Stimulated activated CD8-positive, alpha-beta memory T cell treated with anti-CD3 and anti-CD28 coated beads, Interleukin-7, amount 100 ng/mL, for 48 hours (primary cell): ENCODE measurements at places on chromosomes 2 and 18.

DNA sequence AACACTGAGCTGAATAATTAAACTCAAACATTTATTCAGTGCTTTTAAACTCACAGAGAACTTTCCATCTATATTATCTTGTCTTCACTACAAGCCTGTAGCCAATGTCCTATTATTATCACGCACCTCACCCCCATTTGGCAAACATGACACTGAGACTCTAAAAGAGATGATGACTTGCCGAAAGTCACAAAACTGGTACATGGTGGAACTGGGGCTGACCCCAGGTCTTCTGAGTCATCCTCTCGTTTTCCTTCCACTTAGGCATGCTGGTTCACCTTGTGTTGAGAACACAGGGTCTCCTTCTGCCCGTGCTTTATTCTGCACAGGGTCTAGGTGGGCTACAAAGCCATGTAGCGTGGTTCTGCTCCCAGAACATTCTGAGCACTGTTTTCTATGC is 230.0 kb upstream of the MGAT5 start:
- no peak for DNase-seq

GRCh38 chr18:51802569-51803428 is 537.2 kb upstream of the DCC start:
- DNase-seq = no peak

GRCh38 chr2:69755862-69756467 is 14.0 kb downstream of the ANXA4 start:
- DNase-seq = no peak

DNA sequence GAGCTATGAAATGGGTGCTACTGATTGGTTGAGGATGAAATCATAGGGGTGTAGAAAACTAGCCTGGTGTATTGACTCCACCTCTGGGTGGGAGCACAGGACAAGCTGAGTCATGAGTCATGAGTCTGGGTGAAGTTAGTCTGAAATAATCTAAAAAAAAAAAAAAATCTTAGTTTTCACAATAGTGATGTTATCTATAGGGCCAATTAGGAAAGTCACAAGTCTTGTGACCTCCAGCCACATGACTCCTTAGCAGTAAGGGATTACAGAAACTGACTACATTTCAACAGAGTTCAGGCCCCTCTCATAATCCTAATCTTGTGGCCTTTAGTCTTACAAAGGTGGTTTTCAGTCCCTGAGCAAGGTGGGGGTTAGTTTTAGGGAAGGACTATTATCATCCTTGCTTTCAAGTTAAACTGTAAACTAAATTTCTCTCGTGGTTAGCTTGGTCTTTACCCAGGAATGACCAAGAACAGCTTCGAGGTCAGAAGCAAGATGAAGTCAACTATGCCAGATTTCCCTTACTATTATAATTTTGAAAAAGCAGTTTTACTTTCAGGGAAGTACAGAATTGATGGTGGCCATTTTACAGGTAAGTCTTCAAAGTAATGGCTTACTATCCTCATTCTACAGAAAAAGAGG is 338.0 kb upstream of the GYPC start:
- no peak for DNase-seq

DNA sequence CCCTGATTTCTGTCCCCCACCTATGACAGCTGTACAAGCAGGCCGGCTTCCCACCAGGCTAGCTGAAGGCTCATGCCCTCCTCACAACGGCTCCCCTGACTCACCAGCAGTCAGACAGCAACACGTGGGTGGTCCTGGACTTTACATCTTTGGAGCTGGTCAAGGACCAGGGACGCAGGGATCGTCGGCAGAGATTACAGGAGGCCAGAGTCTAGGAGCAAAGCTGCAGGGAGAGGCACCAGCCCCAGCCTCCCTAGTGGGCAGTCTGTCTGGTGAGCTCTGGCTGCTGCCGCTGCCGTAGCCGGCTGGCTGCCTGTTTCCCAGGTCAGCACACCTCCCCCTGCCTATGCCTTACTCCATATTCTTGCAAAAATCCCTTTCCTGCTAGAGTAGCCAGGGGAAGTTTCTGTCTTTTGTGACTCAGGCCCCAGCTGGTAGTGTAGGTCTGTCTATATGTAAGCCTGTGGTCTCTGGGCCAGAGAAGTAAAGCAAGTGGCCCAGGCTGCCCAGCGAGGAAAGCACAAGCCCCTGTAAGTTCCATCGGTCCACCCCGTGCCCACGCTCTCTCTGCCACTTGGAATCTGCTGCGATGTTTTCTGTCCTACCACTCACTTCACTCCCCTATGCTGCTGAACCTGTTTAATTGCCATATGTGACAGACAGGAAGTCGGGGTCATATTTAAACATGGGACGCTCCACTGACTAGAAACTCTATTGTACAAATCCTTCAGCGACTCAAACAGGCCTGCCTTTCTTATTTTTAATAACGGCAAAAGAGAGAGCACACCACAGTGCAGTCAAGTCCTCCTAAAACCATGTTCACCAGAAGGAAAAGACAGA is 2.4 kb upstream of the ARHGEF4 start:
- DNase-seq = no peak

GRCh38 chr2:42897358-42897757 is 105.0 kb upstream of the HAAO start:
- no peak for DNase-seq

- no peak for DNase-seq
Measured at GRCh38 chr2:85997017-85997970, 108.4 kb downstream of the POLR1A start.

DNA sequence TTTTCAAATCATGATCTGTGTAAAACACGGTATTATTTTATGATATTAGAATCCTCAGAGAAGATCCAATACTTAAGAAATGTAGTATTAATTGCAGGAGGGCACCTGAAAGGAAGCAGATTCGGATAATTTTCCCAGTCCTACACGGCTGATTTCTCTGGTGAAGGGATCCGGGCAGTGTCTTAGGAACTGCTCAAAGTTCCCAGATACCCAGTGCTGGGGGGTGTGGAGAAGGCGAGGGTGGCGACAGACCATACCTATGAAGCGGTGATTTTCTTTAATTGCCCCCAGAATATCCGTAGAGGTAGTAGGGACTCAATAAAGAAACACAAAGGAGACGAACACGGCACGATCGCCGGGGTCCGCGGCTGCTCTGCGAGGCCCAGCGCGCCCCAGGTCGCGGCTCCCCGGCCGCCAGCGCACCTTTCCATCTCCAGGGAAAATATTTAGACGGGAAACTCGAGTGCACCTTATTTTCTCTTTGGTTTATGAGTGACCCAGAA is 1.4 kb upstream of the SOX11 start:
- DNase-seq = no peak

GRCh38 chr2:200786423-200786822 is 25.3 kb upstream of the BZW1 start:
- no peak for DNase-seq

DNA sequence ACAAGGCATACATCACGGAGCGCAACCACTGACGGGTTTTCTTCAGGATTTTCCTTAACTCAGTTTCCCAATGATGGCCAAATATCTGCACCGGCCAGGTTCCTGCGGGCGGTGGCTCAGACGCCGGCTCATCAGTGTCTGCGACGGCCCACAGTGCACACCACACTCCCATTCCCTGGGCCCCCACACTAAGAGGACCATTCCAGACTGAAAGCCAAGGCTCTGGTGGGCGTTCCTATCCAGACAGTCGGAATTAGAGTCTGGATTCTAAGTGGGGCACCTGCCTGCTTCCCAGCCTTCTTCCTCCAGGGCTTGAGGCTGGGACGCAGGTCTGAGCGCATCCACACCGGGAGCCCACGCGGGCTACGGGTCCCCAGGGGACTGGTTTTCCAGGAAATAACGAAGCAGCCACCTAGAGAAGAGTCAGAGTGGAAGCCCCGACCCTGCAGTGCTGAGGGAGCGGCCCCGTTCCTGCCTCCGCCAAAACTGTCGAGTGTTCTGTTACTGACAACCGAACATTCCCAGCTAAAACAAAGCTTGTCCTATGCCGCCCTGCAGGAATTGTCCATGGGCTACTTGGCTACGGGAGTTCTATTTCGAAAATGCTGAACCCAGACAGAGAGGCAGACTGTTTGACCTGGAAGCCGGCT is 75.3 kb downstream of the TMEM18 start:
- DNase-seq = no peak

- no peak for DNase-seq
Measured at GRCh38 chr2:223414646-223415045, 187.5 kb downstream of the SCG2 start.

GRCh38 chr2:131366643-131367042 is 2.7 kb upstream of the RAB6D start:
- no peak for DNase-seq

- DNase-seq = no peak
Measured at GRCh38 chr18:67376372-67376771, 140.1 kb downstream of the DSEL start.

DNA sequence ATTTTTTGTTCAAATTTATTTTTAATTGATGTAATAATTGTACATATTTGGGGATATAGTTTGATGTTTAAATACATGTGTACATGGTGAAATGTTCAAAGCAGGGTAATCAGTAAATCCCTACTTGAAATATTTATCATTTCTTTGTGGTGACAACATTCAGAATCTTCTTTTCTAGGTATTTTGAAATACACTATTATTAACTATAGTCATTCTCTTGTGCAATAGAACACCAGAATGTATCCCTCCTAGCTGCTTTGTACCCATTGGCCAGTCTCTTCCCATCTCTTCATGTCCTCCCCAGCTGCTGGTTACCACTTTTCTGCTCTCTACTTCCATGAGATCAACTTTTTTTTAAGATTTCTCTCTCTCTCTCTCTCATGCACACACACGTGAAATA is 126.5 kb downstream of the ZNF407 start:
- DNase-seq = no peak

DNA sequence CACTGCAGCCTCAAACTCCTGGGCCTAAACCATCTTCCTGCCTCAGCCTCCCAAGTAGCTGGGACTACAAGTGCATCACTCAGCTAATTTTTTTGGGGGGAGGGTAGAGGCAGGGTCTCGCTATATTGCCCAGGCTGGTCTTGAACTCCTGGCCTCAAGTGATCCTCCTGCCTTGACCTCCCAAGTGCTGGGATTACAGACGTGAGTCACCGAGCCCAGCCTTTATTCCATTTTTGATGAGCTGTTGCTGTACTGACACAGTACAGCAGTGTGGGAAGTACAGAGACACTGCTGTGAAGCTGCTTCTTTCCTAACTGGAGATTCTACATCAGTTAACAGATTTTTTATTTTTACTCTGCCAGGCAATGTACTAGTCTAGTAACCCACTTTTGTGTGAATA is 18.8 kb downstream of the PTRHD1 start:
- no peak for DNase-seq

GRCh38 chr2:32009516-32010256 is 1.1 kb downstream of the MEMO1 start:
- DNase-seq = peak; percentile 15

GRCh38 chr2:174654419-174654941 is 56.9 kb upstream of the WIPF1 start:
- DNase-seq = no peak

- no peak for DNase-seq
Measured at GRCh38 chr2:101307950-101308431, 510 bp downstream of the RNF149 start.

GRCh38 chr2:223042284-223042683 is 9.7 kb upstream of the KCNE4 start:
- DNase-seq = no peak

- no peak for DNase-seq
Measured at GRCh38 chr2:120879431-120880295, 144.0 kb downstream of the GLI2 start.

GRCh38 chr2:199775267-199775666 is 75.7 kb downstream of the FTCDNL1 start:
- no peak for DNase-seq

- DNase-seq = no peak
Measured at GRCh38 chr2:96733931-96734330, 5.9 kb downstream of the LMAN2L start.

DNA sequence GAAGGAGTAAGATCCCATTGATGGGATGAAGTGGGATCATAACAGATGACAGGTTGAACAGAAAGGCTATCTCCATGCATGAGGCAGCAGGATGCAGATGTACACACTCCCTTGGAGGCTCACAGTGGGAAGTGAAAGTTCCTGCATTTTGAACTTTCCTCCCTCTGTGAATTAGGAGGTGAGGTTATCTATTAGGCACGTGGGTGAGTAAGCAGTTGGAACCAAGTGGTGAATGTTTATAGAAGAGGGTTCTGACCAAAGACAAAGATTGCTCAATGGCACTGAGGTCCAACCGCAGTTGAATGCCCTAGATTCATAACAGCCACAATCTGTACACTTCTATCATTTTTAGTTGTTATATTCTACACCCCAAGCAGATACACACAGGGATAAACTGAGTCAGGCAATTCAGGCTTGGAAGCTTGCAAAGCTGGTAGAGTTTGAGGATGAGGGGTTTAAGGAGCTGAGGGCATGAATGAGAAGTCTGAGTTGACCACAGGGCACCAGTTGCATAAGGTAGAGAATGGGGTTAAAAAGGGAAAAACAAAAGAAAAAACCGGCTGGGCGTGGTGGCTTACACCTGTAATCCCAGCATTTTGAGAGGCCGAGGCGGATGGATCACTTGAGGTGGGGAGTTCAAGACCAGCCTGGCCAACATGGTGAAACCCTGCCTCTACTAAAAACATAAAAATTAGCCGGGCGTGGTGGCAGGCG is 7.1 kb upstream of the KCMF1 start:
- no peak for DNase-seq

- no peak for DNase-seq
Measured at GRCh38 chr2:132256251-132256902, 94.6 kb upstream of the ANKRD30BL start.

GRCh38 chr2:153575171-153575853 is 96.8 kb upstream of the RPRM start:
- DNase-seq = no peak

DNA sequence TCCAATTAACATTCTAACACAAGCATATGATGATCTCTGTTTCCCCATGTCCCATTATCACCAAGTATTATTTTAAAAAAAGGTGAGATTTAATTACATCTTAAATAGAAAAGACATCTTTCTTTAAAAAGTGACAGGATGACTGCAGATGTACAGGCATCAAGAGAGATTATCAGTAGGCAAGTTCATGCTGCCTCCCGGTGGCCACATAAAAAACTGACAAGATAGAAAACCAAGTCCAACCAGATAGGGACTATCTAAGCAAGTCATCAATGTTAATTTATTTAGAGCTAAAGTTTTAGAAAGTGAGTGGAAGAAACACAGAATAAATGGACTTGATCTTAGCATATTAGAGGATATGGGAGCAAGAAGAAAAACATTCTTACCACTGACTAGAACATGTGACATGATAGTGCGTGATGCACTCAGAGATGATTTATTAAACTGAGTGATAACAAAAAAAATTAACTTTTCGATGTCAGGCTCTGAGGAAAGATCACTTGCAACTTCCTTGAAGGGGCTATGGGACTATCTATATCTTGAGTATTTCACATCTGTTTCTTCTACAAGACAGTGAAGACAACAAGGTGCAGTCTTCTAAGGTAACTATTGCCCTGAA is 5.4 kb upstream of the TDRD15 start:
- no peak for DNase-seq

DNA sequence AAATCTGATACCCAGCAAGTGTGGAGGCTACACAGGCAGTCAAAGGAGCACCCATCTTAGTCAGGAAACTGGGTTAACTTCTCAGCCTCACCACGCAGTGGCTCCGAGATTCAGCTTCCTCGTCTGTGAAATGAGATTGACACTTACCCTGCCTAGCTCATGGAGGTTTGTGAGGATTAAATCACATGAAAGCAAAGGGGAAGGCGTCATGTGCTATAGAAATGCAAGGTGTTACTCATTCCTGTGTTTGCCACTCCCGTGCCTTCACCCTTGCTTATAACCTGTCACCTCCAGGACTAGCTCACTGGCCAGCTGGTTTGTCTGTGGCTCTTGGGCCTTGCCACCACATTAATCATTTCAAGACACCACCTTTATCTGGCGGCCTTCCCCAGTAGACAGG is 118.9 kb upstream of the FOSL2 start:
- DNase-seq = no peak

- no peak for DNase-seq
Measured at GRCh38 chr2:189517847-189518535, 62.6 kb downstream of the SLC40A1 start.
